ENCODE measurements at places on chromosomes 4 and X. TPM values are rescaled to one million over a fixed set of nuclear protein-coding genes. Genes with fewer than 3 reads are reported as not detected.

Gene DMRTC1B
- polyA plus RNA-seq, result 2.1 TPM

Gene FAM193A
- polyA plus RNA-seq, result 12.0 TPM

Gene PABPC5
- 11.2 TPM for polyA plus RNA-seq

Gene TNMD
- 1.1 TPM for polyA plus RNA-seq

Gene DUSP9
- 6.8 TPM for polyA plus RNA-seq

Gene GPR143
- 7.1 TPM for polyA plus RNA-seq
